CD4-positive, alpha-beta memory T cell (primary cell): ENCODE measurements at places on chromosomes 7 and 10. TPM values are rescaled to one million over a fixed set of nuclear protein-coding genes. Genes with fewer than 3 reads are reported as not detected.

- no peaks in the 10 kb centered on the region for H3K36me3 ChIP-seq
- peak; percentile 79 for DNase-seq
- H3K4me1 ChIP-seq = peaks cover 16% of the 10 kb centered on the region
- peak within 1 kb of the TSS; percentile 47 for H3K4me3 ChIP-seq
- H3K27ac ChIP-seq = peak within 1 kb of the TSS; percentile 54
These were observed at the start of gene IFT22 for GRCh38 chr7:101321491-101322401. IFT22 (minus strand) TSS chr7:101321812; CDS start chr7:101321709, 103 bp downstream.

DNA sequence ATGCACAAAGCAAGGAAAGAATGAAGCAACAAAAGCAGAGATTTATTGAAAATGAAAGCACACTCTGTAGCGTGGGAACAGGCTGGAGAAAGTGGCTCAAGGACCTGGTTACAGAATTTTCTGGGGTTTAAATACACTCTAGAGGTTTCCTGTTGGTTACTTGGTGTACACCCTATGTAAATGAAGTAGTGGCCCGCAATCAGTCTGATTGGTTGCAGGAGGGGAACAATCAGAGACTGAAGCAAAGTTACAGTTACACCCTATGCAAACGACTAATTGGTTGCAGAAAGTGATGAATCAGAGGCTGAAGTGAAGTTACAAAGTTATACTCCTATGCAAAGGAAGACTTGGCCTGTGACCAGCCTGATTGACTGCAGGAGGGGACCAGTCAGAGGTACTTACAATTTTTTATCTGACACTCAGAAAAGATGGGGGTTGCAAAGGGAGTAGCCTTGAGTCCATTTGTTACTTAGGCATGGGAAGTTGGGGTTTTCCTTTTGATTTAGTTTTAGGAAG lies 3.6 kb upstream of the MTPN start:
- peak overlapping the region; percentile 13 for H3K4me3 ChIP-seq
- no peaks in the 10 kb centered on the region for H3K27me3 ChIP-seq
- peak; percentile 87 for DNase-seq
- peaks cover 73% of the 10 kb centered on the region for H3K4me1 ChIP-seq

CDC14C gene
- total RNA-seq = not detected

CYP26A1 gene
- not detected for total RNA-seq

GRCh38 chr10:126468467-126468866 lies 80.2 kb upstream of the ADAM12 start:
- no peak for DNase-seq
- H3K4me3 ChIP-seq = no peak overlapping the region
- no peaks in the 10 kb centered on the region for H3K36me3 ChIP-seq
- H3K27ac ChIP-seq = no peak overlapping the region

FOXI2 gene
- total RNA-seq = not detected

GRCh38 chr7:149759093-149759860 lies 14.1 kb downstream of the ZNF467 start:
- H3K27me3 ChIP-seq = no peaks in the 10 kb centered on the region
- no peak for DNase-seq
- no peak overlapping the region for H3K27ac ChIP-seq
- no peaks in the 10 kb centered on the region for H3K4me1 ChIP-seq
- H3K36me3 ChIP-seq = no peaks in the 10 kb centered on the region
- H3K4me3 ChIP-seq = no peak overlapping the region

GRCh38 chr10:3837647-3838459 lies 52.8 kb upstream of the KLF6 start:
- DNase-seq = no peak
- H3K27ac ChIP-seq = no peak overlapping the region
- H3K27me3 ChIP-seq = no peaks in the 10 kb centered on the region
- H3K36me3 ChIP-seq = no peaks in the 10 kb centered on the region
- H3K4me1 ChIP-seq = peaks cover 16% of the 10 kb centered on the region

GTPBP10 gene
- total RNA-seq = 46.7 TPM

OPN4 gene
- not detected for total RNA-seq

PRF1 gene
- total RNA-seq = 19.5 TPM

GRCh38 chr10:62511238-62511637 lies 137.1 kb downstream of the ZNF365 start:
- H3K27me3 ChIP-seq = no peaks in the 10 kb centered on the region
- no peak for DNase-seq
- no peak overlapping the region for H3K4me3 ChIP-seq
- no peak overlapping the region for H3K27ac ChIP-seq
- H3K4me1 ChIP-seq = no peaks in the 10 kb centered on the region
- no peaks in the 10 kb centered on the region for H3K36me3 ChIP-seq

- no peaks in the 10 kb centered on the region for H3K27me3 ChIP-seq
- H3K4me3 ChIP-seq = no peak overlapping the region
- H3K4me1 ChIP-seq = no peaks in the 10 kb centered on the region
- no peak for DNase-seq
These were observed 61.0 kb downstream of the STEAP1B start for GRCh38 chr7:22438994-22439393.

GRCh38 chr7:52897713-52898112 lies 137.7 kb upstream of the POM121L12 start:
- H3K27me3 ChIP-seq = no peaks in the 10 kb centered on the region
- DNase-seq = no peak
- H3K4me3 ChIP-seq = no peak overlapping the region
- no peaks in the 10 kb centered on the region for H3K36me3 ChIP-seq

HABP2 gene
- not detected for total RNA-seq

PNLIPRP2 gene
- total RNA-seq = not detected

TMEM176B gene
- total RNA-seq = 2.3 TPM

PLEKHS1 gene
- not detected for total RNA-seq

- H3K4me1 ChIP-seq = no peaks in the 10 kb centered on the region
- H3K36me3 ChIP-seq = no peaks in the 10 kb centered on the region
- H3K4me3 ChIP-seq = no peak overlapping the region
- DNase-seq = no peak
- H3K27ac ChIP-seq = no peak overlapping the region
These were observed 117.5 kb upstream of the PRPS1L1 start for GRCh38 chr7:18145160-18145559.

HMX3 gene
- not detected for total RNA-seq

ANXA8L1 gene
- total RNA-seq = not detected

GRCh38 chr10:58747687-58748086 lies 235.0 kb downstream of the BICC1 start:
- no peak for DNase-seq
- no peaks in the 10 kb centered on the region for H3K27me3 ChIP-seq
- no peaks in the 10 kb centered on the region for H3K36me3 ChIP-seq
- no peaks in the 10 kb centered on the region for H3K4me1 ChIP-seq
- H3K4me3 ChIP-seq = no peak overlapping the region

C10orf62 gene
- not detected for total RNA-seq

DNA sequence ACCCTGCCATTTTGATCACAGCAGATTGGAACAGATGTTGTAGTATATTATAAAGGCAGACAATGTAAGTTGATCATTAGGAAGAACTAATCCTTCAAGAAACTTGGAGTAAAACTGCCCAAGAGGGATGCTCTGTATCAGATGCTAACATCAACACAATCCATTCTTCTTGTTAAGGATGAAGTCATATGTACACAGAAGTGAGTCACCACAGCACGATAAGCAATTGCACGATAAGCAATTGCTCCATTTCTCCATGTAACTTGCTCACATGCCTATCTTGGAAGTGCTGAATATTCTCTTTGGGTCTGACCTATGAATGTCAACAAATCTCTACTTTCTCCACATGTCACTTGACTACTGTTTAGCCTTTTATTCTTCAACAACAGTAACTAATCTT lies 41.5 kb upstream of the DMTF1 start:
- no peaks in the 10 kb centered on the region for H3K36me3 ChIP-seq
- no peak overlapping the region for H3K4me3 ChIP-seq
- H3K4me1 ChIP-seq = no peaks in the 10 kb centered on the region
- no peak overlapping the region for H3K27ac ChIP-seq
- H3K27me3 ChIP-seq = peaks cover 4% of the 10 kb centered on the region
- no peak for DNase-seq

GRCh38 chr7:36014961-36015360 lies 138.1 kb upstream of the EEPD1 start:
- no peak overlapping the region for H3K4me3 ChIP-seq
- H3K27me3 ChIP-seq = no peaks in the 10 kb centered on the region
- DNase-seq = no peak
- no peak overlapping the region for H3K27ac ChIP-seq
- H3K4me1 ChIP-seq = no peaks in the 10 kb centered on the region

C7orf57 gene
- total RNA-seq = not detected

TMEM236 gene
- 0.17 TPM for total RNA-seq

TRIM73 gene
- 26.2 TPM for total RNA-seq

DNA sequence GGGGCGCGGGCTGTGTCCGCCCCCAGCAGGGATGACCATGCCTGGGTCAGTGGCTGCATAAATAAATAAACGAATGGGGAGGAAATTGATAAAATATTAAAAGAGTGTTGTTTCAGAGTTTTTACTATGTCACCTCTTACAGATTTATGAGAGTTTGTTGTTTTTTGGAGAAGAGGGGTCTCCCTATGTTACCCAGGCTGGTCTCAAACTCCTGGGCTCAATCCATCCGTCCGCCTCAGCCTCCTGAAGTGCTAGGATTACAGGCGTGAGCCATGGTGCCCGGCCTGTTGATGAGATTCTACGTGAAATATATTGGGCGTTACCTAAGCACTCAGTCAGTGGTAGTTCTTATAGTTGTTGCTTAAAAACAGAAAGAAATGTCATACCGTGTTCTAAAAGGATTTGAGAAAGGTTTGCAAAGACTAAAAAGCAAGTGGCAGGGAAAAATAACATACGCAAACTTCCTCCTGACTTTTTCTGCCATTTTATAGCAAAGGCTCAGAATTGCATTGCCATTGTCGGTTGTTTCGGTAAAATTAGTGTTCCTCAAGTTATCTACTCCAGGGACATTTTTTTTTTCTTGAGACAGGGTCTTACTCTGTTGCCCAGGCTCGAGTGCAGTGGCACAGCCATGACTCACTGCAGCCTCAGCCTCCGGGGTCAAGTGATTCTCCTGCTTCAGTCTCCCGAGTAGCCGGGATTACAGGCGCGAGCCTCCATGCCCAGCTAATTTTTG lies 39.5 kb upstream of the FOXK1 start:
- H3K36me3 ChIP-seq = no peaks in the 10 kb centered on the region
- peaks cover 16% of the 10 kb centered on the region for H3K4me1 ChIP-seq
- H3K4me3 ChIP-seq = peak overlapping the region; percentile 70
- peak overlapping the region; percentile 60 for H3K27ac ChIP-seq
- DNase-seq = peak; percentile 10
- no peaks in the 10 kb centered on the region for H3K27me3 ChIP-seq

TRIM74 gene
- 6.0 TPM for total RNA-seq

DNA sequence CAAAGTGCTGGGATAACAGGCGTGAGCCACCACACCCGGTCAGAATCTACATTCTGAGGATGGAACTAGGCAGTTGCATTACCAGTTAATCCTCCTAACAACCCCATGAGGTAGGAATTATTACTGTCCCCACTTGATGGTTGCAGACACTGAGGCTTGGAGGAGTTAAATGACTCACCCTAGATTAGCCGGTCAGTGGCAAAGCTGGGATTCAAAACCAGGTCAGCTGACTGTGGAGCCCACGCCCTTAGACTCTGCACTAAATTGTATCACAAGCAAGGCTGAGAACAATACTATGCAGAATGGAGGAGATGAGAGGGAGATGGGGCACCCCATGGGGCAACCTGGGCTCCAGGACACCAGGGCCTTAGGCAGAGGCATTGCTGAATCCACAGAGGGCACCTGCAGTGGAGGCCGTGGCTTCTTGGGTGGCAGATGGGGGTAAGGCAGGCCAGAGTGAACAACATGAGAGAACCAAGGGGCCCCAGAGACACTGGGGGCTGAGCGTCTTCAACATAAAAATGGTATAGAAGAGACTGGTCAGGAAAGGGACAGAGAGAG lies 723.4 kb downstream of the PARD3 start:
- no peaks in the 10 kb centered on the region for H3K27me3 ChIP-seq

- no peak overlapping the region for H3K27ac ChIP-seq
- H3K36me3 ChIP-seq = no peaks in the 10 kb centered on the region
- H3K4me1 ChIP-seq = peaks cover 33% of the 10 kb centered on the region
These were observed 42.7 kb downstream of the CALML3 start for GRCh38 chr10:5567477-5567876.

PKD2L1 gene
- not detected for total RNA-seq

DNA sequence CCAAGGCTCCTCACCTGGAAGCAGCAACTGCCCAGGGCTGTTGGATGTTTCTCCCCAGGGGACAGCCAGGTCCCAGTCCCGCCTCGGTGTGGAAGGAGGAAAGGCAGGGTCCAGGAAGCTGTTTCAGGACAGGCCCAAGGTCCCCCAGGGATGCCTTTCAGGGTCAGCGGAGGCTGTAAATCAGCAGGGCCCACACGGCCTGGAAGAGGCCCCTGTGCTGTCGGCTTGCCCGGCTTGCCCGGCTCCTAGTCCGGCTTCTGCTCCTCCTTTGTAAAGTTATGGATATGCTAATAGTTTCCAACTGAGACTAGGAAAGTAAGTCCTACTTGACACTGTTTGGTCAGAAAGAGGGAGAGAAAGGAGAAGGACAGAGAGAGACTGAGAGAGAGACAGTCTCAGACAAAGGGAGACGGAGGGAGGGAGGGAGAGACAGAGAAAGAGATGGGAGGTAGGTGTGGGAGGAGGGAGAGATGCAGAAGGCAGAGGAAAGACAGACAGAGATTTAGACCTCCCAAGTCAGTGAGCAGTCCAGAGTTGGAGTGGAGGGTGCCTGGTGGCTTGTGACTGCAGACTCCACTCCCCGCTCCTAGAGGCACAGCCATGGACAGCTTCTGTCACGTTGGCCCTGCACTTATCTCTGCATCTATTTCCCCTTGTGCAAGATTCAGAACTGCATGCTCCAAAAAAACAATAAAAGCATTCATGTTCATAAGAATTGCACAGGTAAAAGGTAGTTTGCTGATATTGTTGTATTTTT lies 10.5 kb downstream of the IKZF1 start:
- peak overlapping the region; percentile 90 for H3K27ac ChIP-seq
- peaks cover 7% of the 10 kb centered on the region for H3K36me3 ChIP-seq
- no peak for DNase-seq
- H3K4me1 ChIP-seq = peaks cover 99% of the 10 kb centered on the region
- peak overlapping the region; percentile 53 for H3K4me3 ChIP-seq
- H3K27me3 ChIP-seq = no peaks in the 10 kb centered on the region

DNA sequence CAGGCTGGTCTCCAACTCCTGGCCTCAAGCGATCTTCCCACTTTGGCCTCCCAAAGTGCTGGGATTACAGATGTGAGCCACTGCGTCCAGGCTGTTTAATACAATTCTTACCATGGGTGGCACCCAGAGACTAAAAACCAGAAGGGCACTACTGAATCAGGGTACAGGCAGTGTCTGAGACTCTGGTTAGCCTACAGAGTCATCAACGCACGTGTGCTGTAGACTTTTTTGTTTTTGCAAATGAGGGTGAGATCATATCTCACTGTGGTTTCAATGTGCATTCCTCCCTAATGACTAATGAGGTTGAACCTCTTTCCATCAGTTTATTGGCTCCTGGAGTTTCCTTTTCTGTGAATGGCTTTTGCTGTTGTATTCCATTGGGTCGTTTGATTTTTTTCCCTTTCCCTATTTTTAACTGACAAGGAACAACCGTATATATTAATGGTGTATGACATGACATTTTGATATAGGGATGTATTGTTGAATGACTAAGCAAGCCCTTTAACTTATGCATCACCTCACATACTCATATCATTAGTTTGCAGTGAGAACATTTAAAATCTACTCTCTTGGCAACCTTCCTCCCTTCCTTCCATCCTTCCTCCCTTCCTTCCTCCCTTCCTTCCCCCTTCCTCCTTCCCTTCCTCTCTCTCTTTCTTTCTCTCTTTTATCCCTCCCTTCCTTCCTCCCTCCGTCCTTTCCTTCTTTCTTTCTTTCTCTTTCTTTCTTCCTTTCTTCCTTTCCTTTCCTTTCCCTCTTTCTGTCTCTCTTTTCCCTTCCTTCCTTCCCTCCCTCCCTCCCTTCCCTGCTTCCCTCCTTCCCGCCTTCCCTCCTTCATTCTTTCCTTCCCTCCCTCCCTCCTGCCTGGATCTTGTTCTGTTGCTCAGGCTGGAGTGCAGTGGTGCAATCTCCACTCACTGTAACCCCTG lies 9.3 kb upstream of the TMEM270 start:
- H3K27ac ChIP-seq = no peak overlapping the region
- peaks cover 17% of the 10 kb centered on the region for H3K4me1 ChIP-seq
- no peaks in the 10 kb centered on the region for H3K36me3 ChIP-seq
- H3K27me3 ChIP-seq = no peaks in the 10 kb centered on the region
- DNase-seq = peak; percentile 16

UCMA gene
- not detected for total RNA-seq

LIPK gene
- not detected for total RNA-seq
